ENCODE measurements at places on chromosomes 16 and 17.

DNA sequence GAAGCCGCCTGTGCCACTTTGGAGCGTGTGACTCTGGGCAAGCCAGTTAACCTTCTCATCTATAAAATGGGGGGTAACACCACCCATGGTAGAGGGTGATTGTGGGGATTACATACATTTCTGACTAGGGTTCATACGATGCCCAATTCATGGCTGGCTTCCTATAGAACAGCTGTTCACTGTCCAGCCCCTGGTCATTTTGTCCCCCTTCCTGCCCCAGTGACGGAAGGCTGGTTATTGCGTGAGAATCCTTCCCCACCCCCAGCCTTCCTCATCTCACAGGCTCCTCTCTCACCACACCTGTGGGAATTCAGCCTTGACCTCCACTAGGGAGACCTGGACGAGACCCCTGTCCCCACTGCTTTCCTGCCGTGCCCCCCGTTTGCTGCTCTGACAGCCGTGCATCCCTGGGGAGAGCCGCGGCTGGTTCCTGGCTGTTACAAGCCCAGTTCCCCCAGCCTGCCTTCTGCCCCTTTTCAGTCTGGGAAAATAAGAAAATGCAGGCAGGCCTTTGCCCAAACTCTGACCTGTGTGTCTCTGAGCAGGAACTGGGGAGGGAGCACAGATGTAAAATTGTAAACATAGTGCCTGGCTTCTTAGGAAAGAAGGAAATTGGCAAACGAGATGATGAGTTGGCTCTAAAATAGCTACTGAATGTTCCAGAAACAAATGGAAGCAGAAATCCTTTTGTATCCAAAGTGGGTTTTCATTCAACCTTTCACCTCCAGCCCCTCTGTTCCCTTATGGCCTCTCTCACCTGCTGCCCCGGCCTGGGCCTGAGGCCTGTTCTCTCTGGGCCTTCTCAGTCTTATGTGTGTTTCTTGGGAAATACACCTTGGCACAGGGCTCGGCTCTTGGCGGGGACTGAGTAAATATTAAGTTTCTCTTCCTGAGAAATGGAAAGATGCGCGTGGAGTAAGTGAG is 67.3 kb downstream of the OR1D5 start:
- DNase-seq = no peak

- DNase-seq = no peak
These were observed 12.4 kb downstream of the PITPNM3 start for GRCh38 chr17:6544011-6544370.

DNA sequence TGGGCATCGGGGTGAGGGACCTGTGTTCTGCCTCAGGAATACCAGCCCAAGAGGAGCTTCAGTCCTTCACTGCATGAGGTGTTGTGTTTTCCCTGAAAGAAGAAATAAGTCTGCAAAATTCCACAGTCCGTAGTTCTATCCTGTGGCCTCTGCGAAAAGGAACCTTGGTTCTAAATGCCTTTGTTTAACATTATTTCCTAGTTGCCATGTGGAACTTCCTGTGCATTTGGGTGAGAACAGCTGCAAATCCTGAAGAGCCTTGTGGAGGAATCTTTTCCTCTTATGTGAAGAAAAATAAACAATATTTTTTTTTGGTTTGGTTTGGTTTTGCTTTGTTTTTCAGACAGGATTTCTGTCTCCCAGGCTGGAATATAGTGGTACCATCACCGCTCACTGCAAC is 9.8 kb downstream of the PSKH1 start:
- no peak for DNase-seq

DNA sequence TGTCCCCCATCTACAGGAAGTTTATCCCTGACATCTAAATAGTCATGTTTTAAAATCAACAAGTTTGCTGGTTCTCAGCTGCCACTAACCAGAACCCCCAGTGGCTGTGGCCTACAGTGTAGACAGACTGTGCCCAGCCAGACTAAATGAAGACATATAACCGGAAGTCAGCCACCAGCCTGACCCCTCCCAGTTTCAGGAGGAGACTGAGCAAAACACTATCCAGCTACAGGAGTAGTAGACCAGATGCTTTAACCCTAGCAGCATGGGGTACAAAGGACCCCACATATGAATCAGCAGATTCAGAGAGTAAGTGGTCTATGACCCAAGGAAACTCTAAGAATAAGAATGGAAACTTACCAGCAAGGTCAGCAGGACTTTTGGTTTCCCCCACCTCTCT is 83.4 kb downstream of the HIC1 start:
- DNase-seq = no peak

DNA sequence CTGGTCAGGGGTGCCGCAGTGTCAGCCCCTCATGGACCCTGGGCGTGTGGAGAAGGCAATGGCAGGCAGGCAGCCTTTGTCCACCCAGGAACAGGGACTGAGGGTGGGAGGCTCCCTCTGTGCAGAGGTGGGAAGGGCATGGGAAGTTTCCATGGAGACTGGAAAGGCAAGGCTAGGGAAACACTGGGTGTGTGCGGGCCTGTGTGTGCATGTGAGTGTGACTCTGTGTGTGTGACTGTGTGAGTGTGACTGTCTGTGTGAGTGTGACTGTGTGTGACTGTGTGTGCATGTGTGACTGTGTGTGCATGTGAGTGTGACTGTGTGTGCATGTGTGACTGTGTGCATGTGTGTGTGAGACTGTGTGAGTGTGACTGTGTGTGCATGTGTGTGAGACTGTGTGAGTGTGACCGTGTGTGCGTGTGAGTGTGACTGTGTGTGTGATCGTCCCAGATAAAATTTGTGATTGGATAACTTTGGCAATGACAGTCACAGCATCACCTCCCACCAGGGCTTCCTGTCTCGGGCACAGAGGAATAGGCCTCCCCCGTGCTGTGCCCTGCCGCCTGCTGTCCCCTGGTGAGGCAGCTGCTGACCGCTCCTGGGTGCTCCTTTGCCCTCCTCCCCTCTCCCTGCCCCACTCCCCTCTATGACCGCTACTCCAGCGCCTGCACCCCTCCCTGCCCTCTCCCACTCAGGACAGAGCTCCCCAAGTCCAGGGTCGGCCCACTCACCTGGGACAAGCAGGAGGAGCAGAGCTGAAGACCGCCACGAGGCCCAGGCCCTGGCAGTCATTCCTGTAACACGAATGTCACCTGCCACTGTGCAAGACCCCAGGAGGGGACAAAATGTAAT is 698 bp downstream of the CD300C start:
- no peak for DNase-seq

DNA sequence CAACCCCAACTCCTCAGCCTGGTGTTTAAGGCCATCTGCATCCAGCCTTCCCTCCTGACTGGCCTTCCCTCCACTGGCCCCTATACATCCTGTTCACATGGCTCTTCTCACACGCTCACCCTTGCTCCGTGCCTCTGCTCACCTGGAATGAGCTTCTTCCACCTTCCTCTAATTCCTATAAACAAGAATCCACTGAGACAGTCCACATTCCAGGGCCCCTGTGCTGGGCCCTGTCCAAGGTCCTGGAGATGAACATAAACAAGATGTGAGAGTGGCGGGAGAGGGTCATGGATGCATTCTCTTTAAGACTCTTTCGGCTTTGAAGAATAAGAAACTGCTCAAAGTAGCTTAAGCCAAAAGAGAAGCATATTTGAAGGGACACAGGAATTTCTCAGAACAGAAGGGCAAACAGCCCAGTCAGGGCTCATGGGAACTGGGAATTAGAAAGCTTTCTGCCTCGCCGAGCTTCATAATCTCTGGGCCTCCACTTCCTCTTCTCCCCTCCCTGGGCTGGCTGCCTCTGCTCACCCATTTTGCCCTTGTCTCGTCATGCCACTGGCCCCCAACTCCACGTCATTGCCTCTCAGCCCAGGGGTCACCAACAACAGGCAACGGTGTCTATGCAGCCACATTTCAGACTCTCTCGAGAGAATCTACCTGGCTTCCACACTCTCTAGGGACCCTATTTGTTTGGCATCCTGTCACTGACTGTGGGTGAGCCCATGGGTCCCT is 13.5 kb downstream of the SPPL2C start:
- DNase-seq = no peak

- DNase-seq = no peak
These were observed 30.6 kb downstream of the RNF43 start for GRCh38 chr17:58386708-58387107.

All from activated CD4-positive, alpha-beta T cell treated with anti-CD3 and anti-CD28 coated beads, Interleukin-2, amount 50 U/mL, for 24 hours (primary cell).